Fibroblast of gingiva (primary cell): ENCODE measurements at places on chromosomes 12 and 14.
A peak's percentile ranks its signal among the peaks of the same experiment; 100 is the strongest.

DNA sequence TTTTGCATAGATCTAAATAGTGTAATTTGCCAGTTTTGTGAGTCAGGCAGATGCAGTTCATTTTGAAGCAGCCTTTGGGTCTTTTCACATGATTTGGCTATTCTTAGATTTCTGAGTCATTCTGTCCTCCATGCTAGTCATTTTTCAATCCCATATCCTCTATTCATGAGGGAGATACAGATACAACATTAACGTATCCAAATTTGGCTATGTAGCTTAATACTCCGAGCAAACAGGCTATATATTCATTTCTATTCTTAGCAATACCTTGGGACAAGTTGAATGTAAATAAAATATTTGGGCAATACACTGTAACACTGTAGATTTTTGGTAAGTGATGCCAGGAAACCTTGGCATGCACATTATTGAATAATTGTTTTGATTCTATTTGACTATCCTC, 270.7 kb upstream of the PDE3A start:
- DNase-seq, result peak; percentile 47

DNA sequence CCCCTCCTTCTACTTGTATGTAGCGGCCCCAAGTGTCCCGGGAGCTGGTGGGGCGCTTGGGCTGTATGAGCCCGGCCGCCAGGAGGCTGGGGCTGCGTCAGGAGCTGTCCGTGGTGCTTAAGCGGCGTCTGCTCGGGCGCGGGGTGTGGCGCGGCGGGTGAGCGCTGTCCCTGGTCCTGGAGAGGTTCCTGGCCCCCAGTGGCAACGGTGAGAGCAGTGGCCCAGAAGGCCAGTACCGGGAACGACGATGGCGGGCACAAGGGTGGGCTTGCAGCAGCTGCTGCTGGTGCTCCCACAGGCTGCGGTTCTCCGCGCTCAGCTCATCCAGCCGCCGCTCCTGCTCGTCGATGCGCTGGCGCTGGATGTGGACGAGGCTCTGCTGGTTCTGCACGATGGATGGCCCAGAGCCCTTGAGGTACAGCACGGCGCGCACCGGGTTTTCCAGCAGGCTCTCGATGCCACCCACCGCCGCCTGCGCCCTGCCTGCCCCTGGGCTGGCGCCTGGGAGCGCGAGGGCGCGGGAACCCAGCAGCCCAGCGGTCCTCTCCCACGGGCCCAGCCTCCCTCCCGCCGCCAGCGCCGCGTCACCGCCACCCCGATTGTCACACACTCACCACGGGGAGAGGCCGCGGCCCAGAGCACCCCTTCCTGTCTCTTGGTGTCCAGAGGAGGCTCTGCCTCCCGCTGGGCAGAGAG, 41.9 kb upstream of the FKBP4 start:
- peak; percentile 37 for DNase-seq

GRCh38 chr12:58727521-58727920, 192.8 kb downstream of the LRIG3 start:
- DNase-seq, result peak; percentile 16

GRCh38 chr12:96383991-96384390, 16.2 kb downstream of the CDK17 start:
- DNase-seq, result peak; percentile 20

DNA sequence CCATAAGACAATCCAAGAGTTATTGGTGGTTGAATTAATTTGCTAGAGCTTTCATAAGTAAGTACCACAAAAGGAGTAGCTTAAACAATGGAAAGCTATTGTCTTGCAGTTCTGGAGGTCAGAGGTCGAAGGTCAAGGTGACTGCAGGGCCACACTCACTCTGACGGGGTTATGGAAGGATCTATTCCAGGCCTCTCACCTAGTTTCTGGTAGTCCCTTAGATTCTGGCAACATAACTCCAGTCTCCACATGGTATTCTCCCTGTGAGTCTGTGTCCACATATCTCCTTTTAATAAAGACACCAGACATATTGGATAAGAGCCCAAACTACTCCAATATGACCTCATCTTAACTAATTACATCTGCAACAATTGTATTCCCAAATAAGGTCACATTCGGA, 273.4 kb downstream of the FOXN3 start:
- no peak for DNase-seq

DNA sequence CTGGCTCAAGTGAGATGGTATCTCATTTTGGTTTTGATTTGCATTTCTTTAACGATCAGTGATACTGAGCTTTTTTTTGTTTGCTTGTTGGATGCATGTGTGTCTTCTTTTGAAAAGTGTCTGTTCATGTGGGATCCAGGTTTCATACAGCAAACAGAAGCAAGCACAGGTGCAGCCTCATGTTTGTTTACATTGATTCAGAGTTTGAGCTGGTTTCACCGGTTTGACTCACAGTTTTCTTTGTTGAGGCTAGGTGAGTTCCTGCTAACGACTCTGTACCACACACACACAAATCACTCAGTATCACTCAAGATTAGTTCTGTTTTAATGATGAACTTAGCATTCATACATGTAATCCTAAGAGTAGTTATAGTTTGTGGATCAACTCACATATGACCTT, 3.7 kb downstream of the OR10G2 start:
- no peak for DNase-seq

- peak; percentile 69 for DNase-seq
These were observed 94.9 kb downstream of the DAAM1 start for GRCh38 chr14:59283361-59283760.

DNA sequence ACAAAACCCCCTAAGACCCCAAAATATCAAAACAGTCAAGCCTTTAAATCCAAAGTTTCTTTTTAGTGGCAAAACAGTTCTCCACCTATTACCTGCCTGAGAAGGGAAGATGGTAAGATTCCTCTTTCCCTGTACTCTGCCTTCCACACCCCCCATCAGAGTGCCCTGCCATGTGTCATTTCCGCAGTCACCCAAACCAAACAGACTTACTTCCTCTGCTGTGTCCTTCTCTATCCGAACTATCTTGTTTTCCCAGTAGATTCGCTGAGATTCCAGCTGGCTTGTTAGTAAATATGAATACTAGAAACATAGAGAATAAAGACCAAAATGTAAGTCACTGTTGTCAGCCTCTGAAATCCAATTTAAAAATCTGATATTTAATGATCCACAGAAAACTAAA, 30.4 kb downstream of the BRAP start:
- DNase-seq, result no peak

- peak; percentile 80 for DNase-seq
These were observed 78.0 kb downstream of the KITLG start for GRCh38 chr12:88501972-88502938.

DNA sequence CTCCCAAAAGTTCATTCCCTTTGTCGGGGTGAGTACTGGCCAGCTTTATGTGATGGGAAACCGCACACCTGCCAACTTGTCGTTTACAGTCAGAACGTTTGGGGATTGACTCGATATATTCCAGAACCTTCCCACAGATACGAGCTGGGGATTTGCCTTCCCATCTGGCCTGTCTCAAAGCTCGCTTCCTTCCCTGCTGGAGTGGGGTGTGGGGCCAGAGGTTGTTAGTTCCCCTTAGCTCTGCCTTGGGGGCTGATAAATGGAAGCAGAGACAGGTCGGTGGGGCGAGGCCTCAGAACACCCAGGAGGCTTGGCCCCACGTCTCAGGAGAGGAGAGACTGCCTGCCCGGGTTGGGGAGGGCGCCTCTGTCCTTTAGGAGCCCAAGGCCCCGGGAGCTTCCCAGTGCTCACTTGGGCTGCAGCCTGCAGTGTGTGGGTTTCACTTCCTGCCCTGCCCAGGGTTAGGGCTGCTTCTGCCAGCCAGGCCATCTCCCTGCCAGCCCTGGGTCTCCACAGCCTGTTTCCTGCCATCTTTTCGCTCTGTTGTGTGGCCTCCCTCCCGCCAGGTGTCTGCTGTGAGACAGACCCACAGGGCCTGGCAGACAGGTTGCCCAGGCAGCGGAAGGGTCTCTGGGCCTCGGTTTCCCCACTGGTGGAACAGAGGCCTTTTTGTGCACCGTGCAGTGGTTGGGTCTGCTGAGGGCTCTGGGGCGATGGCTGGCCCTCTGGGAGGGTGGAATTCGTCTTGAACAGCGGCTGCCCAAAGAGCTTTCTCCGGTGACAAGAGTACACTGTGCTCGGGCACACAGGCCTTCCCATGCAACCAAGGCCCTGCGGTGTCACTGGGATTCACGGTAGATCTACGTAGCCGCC, 8.1 kb upstream of the TEX22 start:
- DNase-seq, result no peak

- no peak for DNase-seq
These were observed 14.9 kb downstream of the LEMD3 start for GRCh38 chr12:65184176-65184857.

GRCh38 chr12:5789469-5789968, 155.5 kb downstream of the ANO2 start:
- DNase-seq, result no peak

DNA sequence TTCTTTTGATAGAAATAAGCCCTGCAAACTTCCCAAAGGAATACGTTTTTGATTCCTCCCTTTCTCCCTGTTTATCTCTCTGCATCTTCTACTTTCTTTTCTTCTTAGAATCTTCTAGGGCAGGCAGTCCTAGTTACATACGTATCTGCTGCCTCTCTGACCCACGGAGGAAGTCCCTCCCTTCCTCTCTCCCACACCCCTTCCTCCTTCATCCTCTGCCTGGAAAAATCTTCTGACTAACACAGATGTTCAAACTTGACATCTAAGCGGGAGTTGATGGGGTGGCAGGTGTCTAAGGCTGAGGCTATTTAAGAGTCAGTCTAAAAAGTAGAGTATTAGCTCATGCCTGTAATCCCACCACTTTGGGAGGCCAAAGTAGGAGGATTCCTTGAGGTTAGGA, 88.6 kb downstream of the MAP1LC3B2 start:
- DNase-seq, result no peak

DNA sequence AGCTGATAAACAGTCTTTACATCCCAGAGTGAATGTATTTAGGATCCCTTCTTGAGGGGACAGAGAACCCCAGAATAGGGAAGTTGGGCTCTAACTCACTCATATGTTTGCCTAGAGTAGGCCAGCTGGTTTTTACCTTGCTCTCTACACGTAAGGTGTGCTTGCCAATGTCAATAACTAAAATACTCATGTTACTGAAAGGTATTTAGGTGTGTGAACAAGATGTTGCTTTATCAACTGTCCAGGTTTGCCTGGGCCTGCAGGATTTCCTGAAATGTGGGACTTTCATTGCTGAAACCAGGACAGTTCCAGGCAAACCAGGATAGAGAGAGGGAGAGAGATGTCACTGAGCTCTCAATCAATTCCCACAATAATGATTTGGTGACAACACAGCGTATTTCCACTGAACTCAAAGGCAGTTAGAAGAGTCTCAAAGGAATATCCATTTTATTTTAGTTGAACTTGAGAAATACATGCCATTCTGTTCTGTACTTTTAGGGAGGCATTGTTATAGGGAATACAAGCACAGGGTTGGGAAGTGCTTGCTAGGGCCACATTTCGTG, 171.7 kb downstream of the NRXN3 start:
- DNase-seq, result no peak

DNA sequence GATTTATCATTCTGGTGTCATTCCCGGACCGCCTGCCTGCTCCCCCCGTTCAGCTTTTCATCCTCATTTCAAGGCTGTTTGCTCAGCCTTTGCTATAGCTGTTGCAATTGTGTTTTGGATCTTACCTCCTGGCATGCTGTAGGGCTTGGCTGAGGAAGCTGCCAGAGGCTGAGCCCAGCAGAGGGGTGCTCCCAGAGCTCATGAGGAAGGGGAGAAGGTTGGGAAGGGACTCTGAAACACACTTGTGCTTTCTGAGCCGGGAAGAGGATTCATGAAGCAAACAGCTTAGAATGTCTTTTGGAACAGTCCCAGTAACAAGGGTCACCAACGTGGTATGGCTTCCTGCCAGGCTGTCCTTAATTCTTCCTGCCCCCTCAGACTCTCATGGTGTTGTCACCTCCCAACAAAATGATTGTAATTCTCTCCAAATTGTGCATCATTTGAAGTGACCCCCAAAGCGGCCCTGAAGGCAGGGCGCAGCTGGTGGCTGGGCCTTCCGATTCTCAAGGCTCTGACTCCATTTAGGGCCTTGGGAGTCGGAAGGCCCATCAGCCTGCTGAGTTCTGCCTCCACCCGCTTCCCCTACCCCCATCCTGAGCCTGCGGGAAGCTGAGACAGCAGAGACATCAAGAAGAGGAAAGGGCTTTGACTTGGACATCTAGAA, 111.9 kb upstream of the ARHGAP5 start:
- DNase-seq, result no peak

GRCh38 chr14:59828276-59828675, 42.3 kb downstream of the RTN1 start:
- no peak for DNase-seq

DNA sequence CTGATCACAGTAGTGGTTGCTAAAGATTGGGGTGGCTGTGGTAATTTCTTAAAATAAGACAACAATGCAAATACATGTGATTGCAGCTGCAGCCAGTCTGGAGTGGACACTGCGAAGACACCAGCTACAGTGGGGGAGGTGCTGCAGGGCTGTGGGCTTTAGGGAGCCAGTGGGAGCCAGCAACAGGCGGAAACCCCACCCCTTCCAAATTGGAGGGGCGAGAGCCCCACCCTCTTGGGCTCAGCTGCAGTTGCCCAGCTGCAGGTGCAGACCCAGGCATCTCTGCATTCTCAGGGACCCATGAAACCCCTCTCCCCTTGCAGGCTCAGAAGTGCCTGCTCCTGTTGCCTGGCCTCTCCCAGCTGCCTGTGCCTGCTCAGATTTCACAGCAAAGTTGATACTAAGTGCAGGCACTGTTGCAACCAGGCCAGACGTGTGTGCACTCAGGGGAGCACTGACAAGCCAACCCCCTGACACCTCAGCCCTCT, 104.8 kb downstream of the MYF5 start:
- DNase-seq, result no peak

DNA sequence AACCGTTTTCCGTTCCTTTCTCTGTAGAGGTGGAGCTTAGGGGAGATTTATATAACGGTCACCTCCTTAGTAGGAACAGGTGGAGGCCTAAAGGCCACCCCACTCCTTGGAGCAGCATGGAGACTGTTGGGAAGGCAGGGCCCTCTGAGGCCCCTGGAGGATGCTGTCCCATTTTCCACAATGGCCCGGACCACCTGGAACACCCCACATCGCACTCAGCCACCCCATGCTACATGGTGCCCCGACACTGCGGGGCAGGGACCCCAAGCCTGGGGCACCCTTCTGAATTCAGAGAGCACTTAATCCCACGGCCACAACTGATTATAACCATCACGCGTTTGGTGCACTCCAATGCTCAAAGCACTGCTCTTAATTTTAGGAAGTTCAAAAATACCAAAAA, 41.4 kb downstream of the C14orf132 start:
- DNase-seq, result no peak

DNA sequence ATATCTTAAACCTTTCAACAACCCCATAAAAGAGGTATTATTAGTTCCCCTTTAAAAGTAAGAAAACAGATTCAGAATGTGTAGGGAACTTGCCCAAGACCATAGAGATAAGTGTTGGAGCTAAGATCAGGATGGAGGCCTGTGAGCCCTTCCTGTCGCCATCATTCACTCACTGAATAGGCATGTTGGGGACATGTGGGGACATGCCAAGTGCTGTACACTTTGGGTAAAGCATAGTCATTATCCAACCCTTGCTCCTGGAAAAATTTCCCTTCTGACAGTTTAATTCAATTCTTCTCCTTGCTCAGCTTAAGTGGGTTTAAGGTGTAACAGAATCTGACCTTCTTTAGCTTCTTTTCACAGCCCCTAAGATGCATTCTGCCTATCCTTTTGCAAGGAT, 28.0 kb upstream of the C12orf42 start:
- no peak for DNase-seq
